ENCODE measurements at places on chromosomes 13 and 19.

GRCh38 chr13:97120346-97120745 lies 101.8 kb upstream of the MBNL2 start:
- DNase-seq: no peak

GRCh38 chr19:46115396-46116106 lies 8.9 kb downstream of the IGFL3 start:
- DNase-seq: no peak

DNA sequence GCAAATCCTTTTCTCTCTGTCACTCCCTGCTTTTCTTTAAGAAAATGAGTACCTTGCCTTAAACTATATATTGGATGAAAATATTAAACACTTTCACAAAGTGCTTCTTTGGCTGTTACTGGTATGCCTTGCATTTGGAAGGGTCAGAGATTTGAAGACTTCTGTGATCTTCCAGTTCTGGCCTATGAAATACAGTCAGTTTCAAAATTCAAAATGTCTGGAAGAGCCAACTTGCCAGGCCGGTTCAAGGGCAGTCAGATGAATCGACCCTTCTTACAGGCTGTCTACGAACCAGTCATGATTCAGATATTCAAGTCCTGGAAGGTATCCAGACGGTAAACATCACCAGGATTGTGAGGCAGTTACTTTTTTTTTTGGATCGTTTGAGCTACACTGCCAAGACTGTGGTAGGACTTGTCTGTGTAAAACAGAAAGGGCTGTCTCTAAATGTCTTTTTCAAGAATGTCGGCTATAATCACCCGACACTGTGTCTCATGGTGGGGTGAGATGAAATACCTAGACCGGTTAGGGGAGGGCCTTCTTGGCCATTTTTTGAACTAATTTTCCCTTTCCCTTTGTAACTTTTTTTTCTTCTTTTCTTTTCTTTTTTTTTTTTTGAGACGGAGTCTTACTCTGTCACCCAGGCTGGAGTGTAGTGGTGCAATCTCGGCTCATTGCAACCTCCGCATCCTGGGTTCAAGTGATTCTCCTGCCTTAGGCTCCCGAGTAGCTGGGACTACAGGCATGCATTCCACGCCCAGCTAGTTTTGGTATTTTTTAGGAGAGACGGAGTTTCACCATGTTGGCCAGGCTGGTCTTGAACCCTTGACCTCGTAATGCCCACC lies 11.2 kb downstream of the ACTN4 start:
- DNase-seq: no peak

DNA sequence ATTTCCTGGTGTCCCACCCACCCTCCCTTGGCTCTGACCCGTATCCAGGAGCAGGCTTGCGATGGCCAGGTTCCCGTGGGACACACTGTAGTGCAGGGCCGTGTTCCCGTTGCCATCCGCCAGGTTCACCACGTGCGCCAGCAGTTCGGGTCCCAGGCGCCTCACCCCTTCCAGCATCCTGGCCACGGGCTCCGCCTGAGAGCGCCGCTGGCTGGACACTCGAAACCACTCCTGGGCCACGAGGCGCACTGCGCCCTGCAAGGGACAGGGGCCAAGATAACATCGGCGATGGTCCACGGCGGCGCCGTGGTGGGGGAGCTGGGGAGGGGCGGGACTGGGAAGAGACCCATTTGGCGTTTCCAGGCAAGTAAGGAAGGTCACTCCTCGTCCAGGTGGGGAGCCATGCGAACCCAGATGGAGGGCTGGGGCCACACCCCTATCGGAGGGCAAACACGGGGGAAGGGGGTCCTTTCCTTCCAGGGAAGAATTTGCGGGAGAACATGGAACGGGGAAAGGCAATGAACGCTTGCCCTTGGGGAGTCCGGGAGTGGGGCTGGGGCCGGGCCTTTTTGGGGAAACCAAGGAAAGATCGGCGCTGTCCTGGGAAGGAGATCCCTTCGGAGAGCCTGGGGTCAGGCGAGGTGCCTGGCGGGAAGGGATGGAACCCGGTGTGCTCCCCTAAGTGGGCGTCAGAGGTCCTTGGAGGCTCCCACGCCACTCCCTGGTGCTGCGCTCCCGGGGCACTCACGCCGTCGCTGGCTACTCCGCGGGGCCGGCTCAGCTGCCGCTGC lies 9.9 kb downstream of the KANK3 start:
- peak; percentile 63 for DNase-seq

DNA sequence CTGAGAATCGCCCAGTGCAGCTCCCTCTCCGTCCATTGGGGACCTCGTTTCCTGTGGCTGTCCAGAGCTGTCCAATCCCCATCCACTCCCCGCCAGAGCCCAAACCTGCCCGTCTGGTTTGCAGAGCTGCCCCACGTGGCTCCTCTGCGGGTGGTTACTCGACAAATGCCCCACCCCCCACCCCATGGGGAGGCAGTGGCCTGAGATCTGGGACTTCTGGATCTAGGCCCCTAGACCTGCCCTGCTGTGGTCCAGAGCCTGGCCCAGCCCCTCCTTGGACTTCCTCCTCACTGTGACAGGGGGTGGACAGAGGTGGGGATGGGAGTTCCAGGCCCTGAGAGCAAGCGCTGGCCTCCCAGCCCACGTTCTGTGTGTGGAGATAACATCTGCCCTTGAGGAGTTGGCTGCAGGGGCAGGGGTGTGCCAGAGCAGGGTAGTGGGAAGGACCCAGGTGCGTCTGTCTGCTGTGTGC lies 29.1 kb downstream of the PAK4 start:
- no peak for DNase-seq

GRCh38 chr13:28012383-28012782 lies 23.9 kb upstream of the URAD start:
- no peak for DNase-seq

DNA sequence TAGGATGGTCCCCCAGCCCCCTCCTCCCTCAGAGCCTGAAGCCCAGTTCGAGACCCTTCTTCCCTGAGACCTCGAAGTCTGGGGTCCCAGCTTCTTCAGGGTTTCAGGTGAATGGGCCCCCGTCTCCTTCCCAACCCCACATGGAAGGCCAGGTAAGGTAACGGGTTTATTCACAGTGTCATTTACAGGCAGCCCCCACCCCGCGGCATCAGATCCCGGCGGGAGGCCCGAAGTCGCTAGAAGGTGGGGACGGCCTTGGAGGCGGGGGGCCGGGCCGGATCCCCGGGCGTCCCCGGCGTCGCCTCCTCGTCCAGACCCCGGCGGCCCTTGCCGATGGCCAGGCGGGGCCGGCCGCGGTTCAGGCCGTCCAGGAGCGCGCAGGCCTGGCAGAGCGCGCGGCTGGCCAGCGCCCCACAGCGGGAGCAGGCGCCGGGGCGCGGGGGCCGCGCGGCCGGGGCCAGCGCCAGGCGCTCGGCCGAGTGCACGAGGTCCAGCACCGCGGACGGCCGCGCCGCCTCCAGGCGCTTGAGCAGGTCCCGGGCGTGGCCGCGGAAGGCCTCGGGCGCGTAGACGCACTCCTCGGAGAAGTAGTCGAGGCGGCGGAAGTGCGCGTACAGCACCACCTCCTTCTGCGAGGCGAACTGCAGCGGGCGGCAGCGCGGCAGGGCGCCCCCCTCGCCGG lies 9.7 kb downstream of the CTU1 start:
- DNase-seq: peak; percentile 90

- no peak for DNase-seq
Observed at GRCh38 chr13:28401303-28402056, 93.4 kb downstream of the FLT1 start.

GRCh38 chr13:46576762-46577161 lies 23.8 kb downstream of the LRCH1 start:
- no peak for DNase-seq

- DNase-seq: no peak
Observed at GRCh38 chr13:40527914-40528313, 138.5 kb downstream of the FOXO1 start.

- DNase-seq: no peak
Observed at GRCh38 chr13:93290503-93290902, 63.9 kb downstream of the GPC6 start.

DNA sequence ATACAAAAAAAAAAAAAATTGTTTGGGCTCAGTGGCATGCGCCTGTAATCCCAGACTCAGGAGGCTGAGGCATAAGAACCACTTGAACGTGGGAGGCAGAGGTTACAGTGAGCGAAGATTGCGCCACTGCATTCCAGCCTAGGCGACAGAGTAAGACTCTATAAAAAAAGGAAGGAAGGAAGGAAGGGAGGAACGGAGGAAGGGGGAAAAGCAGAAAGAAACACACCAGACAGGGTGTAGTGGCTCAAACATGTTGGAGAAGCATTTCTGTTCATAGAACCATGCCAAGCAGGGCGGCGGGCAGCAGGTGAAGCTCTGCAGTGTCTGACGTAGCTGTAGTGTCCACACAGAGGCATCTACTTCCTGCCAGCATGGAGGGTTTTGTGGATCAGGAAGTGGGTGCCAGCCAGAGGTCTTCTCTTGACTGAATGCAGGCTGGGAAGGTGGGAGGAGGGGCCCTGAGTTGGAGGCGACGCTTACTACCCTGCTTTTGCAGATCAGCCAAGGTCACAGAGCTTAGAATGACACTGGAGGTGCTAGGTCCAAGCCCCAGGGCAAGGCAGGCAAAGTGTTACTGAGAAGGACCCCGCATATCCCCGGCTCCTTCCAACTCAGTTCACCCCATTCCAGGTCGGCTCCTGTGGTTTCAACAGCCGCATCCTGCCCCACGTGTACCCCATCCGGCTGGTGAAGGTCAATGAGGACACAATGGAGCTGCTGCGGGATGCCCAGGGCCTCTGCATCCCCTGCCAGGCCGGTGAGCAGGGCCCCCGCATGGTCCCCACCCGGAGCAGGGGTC lies 11.6 kb upstream of the PGLS start:
- peak; percentile 74 for DNase-seq

DNA sequence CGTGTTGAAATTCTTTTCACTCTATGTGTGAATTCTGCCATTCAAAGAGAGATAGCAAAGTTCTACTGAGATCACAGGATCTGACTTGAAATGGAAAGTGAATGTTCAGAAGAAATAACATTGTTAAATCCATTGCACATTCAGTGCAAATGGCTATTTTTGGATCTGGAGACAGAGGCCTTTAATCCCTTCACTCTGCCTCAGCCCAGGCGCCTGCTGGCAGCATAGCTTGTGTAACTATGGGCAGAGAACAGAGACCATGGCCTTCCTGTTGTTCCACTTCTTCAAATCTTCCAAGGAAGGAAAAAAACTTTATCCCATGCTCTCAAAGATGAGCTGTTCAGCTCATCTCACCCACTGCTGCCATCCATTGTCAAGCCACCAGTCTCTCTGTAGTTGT lies 265.4 kb downstream of the LMO7 start:
- DNase-seq: no peak

GRCh38 chr19:995051-995827 lies 5.0 kb upstream of the GRIN3B start:
- peak; percentile 59 for DNase-seq

DNA sequence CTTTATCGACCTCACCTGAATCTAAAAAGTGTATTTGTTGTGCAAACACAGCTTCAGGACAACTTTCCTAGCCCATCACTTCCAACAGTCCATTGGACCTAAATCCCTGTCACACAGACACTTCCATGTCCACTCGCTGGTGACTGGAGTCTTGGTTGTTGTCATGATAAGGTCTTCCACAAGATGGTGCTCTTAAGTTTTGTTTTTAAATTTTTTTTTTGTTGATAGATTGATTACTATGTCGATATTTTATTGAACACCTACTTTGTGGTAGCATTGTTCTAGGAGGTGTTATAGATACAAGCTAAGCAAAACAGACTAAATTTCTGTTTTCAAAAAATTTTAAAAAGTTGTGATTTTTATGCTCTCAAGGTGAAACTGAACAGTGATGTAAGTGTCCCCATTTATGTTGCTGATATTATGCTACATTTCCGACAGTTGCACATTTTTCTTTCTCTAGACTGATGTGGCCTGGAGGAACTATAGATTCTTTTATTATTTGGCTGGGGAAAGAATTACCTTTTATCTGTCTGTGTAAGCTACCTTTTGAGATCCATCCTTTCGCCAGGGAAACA lies 8.1 kb upstream of the ERICH6B start:
- no peak for DNase-seq

GRCh38 chr19:383922-384798 lies 24.8 kb downstream of the C2CD4C start:
- peak; percentile 73 for DNase-seq

- DNase-seq: no peak
Observed at GRCh38 chr13:104436555-104436954, 1370.3 kb upstream of the SLC10A2 start.

DNA sequence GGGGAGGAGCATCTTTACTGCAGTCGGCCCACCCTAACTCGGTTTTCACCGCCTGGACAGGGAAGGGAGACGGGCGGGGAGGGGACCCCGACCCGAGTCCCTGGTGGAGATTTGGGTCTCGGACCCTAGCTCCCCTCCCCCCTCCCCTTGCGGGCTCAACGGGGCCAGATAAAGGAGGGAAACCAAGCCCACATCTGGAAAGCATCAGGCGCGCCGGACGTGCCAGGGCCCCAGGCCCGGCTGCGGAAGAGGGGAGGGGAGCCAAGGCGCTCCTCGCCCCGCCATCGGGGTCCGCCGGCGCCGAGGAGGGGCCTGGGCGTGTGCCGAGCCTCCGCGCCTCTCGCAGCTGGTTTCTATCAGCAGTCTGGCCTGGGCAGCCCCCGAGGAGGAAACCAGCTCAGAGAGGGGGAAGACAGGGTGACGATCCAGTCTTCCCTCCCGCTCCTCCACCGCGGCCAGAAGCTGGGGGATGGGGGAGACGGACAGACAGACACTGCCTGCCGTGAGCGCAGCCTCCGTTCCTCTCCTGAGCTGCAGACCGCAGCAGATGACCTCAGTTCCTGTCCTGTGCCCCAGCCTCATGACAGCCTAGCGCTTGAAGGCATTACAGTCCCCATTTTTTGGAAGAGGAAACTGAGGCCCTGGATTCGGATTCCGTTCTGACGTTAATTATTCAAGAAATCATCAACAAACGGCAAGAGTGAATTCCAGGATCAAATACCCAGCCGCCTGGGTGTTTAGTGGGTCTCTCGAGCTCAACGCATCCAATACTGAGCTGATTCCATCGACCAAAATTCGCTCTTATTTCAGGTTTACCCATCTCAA lies 3.6 kb upstream of the GNG8 start:
- DNase-seq: peak; percentile 72

DNA sequence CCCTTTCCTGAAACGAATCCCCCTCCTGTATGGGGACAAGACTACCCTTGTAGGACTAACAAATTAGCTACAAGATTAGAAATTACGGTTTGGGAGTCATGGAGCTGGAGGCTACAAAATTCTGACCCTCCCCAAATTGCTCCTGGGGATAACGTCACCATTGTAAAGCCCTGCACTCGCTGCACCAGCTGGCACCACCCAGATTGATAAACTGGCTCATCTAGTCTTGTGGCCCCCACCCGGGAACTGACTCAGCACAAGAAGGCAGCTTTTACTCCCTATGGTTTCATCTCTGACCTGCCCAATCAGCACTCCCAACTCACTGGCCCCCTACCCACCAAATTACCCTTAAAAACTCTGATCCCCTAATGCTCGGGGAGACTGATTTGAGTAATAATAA lies 150.6 kb upstream of the TSC22D1 start:
- DNase-seq: no peak

- peak; percentile 82 for DNase-seq
Observed at GRCh38 chr19:1725100-1726064, 27.9 kb upstream of the ONECUT3 start.

Measured in right cardiac atrium (tissue), 5 donors.